IPS-NIHi11 (cell line): ENCODE measurements at places on chromosomes 11 and 22.

GRCh38 chr11:16795146-16795545 is 56.7 kb downstream of the C11orf58 start:
- DNase-seq, result no peak

- DNase-seq, result no peak
Observed at GRCh38 chr22:49209452-49210195, 618.0 kb downstream of the BRD1 start.

DNA sequence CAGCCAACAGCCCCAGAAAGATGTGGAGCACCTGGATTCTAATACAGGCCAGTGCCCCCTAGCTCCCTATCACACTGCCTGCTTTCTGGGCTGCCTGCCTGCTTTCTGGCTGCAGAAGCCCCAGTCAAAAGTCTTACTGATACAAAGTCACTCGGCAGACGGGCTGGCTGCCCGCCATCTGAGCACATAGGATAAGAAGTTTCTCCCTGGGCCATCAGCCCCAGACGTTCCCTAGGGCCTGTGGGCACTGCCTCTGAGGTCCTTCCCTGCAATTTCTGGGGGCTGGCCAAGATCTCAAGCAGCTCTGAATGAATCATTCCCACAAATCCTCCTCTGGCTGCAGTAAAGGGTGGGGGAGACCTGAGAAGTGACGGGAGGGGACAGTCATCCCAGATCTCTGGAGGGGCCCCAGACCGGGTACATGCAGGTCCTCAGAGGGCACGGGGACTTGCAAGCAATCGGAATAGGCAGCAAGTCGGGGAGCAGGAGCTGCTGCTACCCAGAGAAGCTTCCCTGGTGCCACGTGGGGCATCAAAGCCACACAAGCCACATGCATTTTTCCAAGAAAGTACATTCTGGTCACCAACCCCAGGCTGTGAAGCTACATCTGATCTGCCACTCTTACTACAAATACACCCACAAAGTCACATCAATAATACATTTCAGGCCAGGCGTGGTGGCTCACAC is 4.7 kb downstream of the TPST2 start:
- DNase-seq, result no peak

- DNase-seq, result peak; percentile 41
Observed at GRCh38 chr22:27800250-27801201, 1.0 kb downstream of the MN1 start.

GRCh38 chr22:43946384-43946667 is 8.9 kb upstream of the SAMM50 start:
- no peak for DNase-seq

DNA sequence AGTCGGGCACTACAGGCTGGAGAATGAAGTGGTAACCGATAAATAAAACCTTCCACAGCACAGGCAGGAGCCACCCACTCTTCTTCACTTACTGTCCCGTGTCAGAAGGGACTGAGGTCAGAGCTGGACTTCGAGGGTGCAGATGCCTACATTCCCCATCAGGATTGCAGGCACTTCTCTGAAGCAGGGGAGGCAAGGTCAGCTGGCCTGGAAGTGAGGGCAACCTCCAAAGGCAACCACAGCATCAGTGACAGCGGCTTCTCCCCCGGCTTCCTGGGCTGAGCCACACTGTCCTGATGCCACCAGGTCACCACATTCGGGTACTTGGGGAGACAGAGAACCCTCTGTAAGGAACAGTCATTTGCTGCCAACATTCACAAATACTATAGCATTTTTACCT is 22.7 kb downstream of the TCIRG1 start:
- DNase-seq, result no peak

DNA sequence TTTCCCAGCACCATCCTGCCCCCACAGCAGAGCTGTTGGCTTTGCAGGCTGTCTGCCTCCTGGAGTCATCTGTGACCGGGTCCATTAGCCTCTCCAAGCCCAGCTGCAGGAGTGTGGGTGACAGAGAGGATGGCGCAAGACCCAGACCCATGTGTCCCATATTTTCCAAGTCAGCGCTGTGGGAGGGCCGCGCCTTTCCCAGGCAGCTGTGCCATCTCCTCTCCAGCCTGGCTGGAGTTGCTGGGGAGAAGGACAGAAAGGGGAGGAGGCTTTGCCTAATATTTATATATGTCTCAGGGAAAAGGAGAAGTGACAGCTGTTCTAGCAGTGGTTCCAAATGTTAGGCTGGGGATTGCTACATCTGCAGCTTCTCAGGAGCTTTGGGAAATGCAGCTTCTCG is 15.7 kb downstream of the DTX4 start:
- no peak for DNase-seq

GRCh38 chr22:24103301-24103700 is 78.0 kb upstream of the SUSD2 start:
- DNase-seq, result no peak

DNA sequence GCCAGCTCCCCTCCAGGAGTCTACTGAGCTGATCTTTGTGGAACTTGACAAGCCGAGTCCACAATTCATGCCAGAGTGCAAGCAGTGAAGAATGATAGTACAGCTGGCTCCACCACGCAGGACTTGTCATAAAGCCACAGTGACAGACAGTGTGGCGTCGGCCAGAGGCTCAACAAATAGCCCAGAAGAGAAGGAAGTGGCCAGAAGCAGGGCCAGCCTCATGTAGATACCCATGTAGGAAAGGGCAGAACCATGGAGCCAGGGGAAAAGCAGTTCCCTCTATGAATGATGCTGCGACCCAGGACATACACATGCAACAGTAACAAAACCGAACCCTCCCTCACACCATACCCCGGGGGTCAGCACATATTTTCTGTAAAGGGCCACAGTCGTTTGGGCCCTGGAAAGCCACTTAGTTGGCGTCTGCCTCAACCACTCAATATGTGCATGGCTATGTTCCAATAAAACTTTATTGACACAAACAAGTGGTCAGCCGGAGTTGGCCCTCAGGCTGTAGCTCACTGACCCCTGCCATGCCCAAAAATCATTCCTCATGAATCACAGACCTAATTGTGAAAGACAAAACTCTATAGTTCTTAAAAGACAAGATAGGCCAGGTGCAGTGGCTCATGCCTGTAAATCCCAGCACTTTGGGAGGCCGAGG is 161.4 kb downstream of the BRD1 start:
- no peak for DNase-seq

- DNase-seq, result peak; percentile 79
Observed at GRCh38 chr11:135027461-135027860, 615.4 kb upstream of the B3GAT1 start.

- no peak for DNase-seq
Observed at GRCh38 chr22:46356496-46357480, 21.3 kb downstream of the TRMU start.

- no peak for DNase-seq
Observed at GRCh38 chr22:50568626-50569025, 5.9 kb upstream of the SYCE3 start.

- no peak for DNase-seq
Observed at GRCh38 chr22:19755145-19755710, 5.3 kb upstream of the TBX1 start.

DNA sequence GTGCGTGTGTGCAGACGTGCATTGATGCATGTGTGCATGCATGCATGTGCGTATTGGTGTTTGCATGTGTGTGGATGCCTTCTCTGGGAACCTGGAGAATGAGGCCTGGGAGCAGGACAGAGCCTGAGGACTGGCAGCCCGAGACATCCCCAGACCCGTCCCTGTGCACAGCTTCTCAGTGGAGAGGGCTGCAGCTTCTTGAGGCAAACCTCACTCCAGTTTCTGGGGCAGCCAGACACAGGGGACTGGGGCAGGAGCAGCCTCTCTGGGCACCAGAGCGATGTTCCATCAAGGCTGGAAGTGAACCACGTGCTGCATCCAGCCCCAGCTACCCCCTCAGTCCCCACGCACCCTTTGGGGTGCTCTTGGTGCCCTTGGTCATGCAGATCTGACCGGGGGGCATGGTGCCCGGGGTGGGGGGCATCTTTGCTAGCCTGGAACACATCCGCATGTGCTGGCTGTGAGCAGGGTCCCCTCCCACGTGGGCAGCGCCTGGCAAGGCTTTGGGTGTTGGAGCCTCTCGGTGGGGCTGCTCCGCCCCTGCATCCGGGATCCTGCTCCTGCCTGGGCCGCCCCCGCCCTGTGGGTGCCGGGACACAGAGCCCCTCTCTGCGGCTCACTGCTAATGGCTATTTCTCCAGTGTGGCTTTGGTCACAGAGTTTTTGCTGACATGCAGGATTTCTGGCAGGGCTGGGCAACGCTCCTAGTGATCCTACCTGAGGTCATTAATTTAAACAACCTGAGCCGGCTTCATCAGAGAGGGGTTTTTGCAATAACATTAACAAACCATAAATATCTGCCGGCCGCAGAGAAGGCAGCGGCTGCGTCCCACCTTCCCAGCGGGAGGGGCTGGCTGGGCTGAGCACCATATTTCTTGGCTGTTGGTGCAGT is 434.7 kb downstream of the TBC1D22A start:
- no peak for DNase-seq

GRCh38 chr11:12542186-12542935 is 131.9 kb upstream of the TEAD1 start:
- no peak for DNase-seq

- no peak for DNase-seq
Observed at GRCh38 chr22:37480387-37481346, 5.5 kb downstream of the MFNG start.

GRCh38 chr11:29306527-29306926 is 710.3 kb downstream of the KCNA4 start:
- DNase-seq, result no peak

DNA sequence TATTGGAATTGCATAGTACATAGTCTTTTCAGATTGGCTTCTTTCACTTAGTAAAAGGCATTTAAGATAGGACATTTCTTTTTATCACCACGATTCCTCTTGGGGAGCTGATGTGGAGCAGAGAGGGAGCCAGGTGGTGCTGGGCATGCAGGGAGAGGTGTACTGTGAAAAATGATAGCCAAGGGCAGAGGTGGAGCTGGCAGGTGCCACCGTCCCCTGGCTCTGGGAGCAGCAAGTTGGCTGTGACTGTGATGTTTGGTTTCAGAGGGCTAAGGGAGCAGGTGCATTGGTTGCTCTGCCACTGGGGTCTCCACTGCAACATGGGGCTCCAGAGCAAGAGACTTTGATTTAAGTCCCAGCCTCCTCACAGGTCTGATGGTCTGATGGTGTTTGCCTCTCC is 16.5 kb downstream of the SGSM1 start:
- no peak for DNase-seq

GRCh38 chr22:26883393-26883792 is 226.0 kb downstream of the MIAT start:
- DNase-seq, result no peak

DNA sequence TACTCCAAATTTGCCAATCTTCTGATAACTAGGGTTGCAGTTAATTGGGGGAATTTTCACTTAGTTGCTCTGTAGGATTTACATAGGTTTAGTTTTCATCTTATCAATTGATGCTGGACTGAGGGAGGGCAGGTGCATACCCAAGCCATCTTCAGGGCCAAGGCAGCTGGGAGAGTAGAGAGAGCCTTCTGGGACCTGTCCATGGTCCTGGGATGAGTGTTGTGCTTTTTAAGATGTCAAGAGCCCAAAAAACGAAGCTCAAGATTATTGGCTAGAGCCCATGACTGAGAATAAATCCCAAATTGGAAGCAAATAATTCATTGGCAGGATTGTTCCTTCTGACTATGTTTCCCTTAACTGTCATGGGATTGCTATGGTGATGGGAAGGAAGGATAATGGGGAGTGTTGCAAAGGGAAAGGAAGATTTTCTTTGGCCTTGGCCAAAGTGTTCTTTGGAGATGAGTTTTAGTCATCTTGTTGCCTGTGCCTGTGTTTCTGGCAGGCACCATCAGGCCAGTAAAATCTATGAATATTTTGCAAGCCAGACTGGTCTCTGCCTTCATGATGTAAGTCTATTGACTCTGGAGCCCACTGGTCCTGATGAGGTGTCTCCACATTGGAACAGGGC is 4.5 kb downstream of the SLC22A6 start:
- peak; percentile 71 for DNase-seq

DNA sequence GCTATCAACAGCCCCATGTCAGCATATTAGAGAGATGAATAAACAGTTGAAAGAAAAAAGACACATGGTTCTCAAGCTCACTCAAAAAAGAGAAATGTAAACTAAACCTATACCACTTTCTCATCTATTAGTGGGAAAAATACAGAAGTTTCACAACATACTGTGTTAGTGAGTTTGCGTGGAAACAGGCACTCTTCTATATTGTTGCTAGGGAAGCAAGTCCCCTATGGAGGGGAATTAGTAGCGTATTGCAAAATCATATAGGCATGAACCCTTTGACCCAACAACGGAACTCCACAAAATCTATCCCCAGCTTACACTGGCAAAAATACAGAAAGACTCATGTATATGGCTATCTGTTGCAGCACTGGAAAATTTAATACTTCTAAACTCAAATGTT is 14.2 kb upstream of the RFPL2 start:
- DNase-seq, result no peak

- peak; percentile 84 for DNase-seq
Observed at GRCh38 chr11:34512840-34513681, 533 bp downstream of the ELF5 start.

DNA sequence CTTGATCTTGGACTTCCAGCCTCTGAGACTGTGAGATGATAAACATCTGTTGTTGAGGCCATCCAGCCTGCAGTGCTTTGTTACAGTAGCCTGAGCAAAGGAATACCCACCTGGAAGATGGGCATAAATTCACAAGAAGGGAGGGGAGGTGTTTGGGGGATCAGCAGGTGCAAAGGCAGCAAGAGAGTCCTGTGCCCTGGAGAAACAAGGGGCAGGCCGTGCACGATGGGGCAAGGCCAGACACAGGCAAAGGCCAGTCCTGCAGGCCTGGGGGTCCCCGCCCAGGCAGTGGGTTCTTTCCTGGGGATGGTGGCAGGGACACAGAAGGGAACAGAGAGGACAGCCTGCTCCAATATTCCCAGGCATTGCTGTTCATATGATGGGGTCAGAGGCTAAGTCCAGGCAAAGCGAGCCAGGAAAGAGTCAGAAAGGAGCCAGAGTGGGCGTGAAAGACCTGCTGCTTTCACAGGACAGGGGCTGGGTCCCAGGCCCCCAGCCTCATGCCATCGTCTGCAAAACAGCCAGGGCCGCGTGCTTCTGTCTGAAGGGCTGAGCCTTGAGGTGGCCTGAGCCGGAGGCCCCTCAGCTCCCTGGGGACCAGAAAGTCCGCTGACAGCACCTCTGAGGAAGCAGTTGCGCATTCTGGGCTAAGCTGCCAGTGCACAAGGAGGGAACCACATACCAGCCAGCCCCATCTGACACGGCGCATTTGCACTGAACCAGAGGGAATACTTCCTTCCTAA is 48.8 kb downstream of the MYEOV start:
- no peak for DNase-seq

DNA sequence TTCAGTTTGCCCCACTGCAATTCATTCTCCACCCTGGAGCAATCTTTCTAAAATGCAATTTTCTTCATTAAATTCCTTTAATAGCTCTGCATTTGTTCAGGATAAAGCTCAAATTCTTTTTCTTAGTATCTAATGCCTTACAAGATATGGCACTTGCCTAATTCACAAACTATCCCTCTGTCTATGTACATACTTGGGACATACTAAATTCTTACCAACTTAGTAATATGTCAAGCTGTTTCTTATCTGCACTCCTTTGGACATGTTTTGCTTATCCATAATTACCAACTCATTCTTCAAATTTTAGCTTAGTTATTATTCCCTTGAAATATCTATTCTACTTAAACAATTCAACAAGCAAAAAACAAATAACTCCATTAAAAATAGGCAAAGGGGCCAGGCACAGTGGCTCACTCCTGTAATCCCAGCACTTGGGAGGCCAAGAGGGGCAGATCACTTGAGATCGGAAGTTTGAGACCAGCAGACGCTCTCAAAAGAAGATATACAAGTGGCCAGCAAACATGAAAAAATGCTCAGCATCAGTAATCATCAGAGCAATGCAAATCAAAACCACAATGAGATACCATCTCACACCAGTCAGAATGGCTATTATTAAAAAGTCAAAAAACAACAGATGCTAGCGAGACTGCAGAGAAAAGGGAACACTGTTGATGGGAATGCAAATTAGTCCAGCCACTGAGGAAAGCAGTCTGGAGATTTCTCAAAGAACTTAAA is 96.9 kb downstream of the FAM76B start:
- no peak for DNase-seq
